Urinary bladder (tissue), 4 donors: ENCODE measurements at places on chromosomes 3 and 15.

GRCh38 chr3:18888370-18888769 lies 259.9 kb upstream of the KCNH8 start:
- DNase-seq, result no peak

DNA sequence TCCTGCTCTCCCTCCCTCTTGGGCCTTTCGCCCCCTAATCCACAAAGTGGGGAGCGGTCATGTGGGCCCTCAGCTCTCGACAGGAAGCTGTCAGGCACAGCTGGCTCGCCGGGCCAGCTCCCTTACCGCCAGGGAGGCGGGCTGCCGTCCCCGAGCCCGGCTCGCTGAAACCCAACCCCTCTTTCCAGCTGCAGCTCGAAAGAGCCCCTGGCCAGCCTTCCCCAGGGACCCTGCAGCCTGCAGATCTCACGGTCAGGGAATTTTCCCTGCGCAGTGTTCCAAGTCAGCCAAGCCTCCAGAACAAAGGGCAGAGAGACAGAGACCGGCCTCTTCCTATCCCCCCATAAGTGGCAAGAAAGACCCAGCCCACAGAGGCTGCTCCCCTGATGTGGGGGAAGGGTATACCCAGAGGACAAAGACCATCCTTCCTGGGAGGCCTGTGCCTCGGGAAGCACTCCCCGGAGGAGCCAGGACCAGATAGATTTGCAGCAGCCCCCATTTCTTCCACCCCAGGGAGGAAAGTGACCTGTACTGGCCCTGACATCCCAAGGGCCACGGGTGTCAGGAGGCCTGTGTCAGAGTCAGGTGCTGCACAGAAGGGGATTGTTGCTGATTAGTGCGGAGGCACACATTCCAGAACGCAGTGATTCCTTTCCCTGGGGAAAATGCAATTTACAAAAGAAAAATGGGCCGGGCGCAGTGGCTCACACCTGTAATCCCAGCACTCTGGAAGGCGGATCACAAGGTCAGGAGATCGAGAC lies 32.6 kb downstream of the MAGEF1 start:
- no peak for DNase-seq

- DNase-seq, result no peak
These were observed 24.5 kb downstream of the ABHD6 start for GRCh38 chr3:58261954-58262666.

DNA sequence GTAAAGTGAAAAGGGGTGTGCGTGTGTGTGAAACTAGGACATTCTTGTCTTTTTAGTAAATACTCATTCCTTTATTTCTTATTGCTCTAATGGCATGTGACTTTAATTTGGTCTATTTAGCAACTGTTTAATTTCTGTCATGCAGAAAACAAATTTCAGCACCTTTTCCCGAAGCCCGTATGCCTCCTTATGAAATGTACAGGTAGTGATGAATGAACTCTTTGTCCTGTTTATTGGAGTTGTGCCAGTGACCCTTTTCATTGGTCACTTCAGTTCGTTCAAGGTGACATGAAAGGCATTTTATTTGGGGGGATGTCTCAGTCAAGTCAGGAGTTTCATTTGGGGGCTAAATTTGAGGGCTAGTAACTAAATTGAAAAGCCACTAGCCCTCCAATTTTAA lies 55.2 kb downstream of the ITPR1 start:
- no peak for DNase-seq

- DNase-seq, result no peak
These were observed 37.5 kb downstream of the GAP43 start for GRCh38 chr3:115660646-115661337.

DNA sequence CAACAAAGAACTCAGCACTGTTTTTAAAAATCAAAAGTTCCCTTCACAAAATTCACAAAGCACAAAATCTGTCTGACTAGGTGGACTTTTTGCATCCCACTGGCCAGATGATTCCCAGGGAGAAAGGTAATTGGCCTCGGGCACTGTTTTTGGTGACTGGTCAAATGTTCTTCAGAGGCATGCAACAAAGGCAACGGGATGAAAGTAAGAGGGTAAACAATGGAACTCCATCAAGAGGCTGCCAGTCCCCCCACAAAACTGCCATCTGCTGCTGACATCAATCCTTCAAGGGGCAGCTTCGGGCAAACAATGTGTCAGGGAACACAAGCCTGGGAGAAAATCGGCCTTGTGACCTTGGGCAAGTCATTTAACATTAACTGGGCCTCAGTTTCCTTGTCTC lies 3.3 kb downstream of the SRGAP3 start:
- no peak for DNase-seq
